Non-pigmented ciliary epithelial cell (primary cell): ENCODE measurements at places on chromosomes 11 and 22.

DNA sequence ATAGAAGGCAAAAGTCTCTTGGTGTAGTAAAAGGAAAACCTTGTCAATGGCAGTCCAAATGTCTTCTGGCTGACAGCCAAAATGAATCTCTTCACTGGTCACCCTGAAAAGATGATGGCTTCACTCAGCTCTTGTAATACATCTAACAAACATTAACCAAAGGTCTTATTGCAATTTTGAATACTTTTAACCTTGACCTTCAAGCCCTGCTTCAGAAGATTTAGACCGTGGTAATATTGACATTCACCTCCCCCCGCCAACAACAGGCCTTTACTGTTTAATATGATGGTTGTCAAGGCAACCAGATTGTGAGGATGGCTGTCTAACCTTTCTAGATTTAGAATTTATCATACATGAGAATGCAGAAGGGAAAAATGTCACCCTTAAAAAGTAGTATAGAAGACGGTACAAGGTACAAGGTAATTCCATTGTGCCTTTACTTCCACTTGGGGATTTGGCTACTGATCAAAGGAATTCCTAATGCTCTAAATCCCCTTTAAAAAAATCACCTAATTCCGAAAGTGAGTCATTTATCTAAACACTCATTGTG lies 342.3 kb downstream of the LARGE1 start:
- no peak for DNase-seq

DNA sequence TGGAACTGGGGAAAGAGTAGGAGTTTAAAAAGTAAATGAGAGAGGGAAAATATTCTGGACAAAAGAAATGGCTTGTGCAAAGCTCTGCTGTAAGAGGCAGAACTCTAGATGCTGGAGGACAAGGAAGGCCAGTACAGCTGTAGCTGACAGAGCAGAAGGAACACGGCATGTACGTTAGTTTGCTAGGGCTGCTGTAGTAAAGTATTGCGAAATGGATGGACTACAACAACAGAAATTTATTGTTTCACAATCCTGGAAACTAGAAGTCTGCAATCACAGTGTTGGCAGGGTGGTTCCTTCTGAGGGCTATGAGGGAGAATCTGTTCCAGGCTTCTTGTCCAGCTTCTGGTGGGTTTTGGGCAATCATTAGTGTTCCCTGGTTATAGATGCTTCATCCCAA lies 454.4 kb downstream of the NTM start:
- DNase-seq: no peak

DNA sequence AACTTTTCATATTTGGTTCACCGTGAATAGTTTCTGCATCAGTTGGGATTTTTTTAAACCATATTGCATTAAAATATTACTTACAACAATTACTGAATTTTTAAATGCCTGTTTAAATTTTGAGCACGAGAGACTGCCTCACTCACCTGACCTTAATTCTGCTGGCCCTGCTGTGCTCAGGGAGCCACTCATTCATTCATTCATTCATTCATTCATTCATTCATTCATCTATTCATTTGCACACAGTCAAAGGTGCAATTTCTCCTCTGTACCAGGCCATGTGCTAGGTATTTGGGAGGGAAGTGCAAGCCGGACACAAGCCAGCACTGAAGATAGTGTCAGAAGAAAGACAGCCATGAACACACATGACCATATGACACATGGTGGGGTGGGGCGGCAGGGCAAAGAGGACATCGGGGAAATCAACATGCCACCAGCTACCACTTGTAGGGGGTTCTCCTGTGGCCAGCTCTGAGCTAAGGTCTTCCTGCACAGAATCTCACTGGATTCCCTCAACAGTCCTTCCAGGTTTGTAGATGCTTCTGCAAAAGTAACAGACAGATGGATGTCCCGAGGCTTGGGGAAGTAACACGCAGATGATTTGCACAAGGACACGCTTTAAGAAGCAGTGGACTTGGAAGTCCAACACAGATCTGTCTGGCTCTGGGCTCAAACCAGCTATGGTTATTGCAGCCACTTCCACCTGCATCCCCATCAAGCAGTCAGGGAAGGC lies 568 bp upstream of the CSF2RB start:
- no peak for DNase-seq

DNA sequence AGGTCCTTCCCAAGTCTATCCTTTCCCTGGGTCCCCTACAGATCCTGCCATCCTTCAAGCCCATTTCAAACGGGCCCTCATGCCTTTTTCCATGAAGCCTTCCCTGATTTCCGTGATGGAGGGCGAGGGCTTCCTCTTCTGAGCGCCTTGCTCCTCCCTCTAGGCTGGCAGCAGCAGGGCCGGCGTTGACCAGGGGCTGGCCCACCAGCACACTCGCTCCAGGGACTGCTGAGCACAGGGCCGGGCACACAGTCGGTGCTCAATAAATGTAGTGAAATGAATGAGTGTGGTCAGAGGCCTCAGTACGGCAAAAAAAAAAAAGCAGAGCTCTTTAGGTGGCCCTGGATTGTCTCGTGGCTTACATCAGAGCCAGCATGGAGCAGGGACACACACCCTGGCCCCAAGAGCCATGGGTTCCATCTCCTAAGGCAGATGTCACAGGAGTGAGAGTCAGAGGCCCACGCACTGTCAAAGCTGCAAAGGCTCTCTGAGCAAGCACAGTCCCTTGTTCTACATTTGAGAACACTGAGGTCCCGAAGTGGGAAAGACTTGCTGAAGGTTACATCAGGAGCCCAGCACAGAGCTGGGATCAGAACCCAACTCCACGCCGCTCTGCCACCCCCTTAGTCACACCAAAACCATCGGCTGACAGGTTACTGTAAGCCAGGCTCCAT lies 3.1 kb downstream of the IL2RB start:
- DNase-seq: no peak

DNA sequence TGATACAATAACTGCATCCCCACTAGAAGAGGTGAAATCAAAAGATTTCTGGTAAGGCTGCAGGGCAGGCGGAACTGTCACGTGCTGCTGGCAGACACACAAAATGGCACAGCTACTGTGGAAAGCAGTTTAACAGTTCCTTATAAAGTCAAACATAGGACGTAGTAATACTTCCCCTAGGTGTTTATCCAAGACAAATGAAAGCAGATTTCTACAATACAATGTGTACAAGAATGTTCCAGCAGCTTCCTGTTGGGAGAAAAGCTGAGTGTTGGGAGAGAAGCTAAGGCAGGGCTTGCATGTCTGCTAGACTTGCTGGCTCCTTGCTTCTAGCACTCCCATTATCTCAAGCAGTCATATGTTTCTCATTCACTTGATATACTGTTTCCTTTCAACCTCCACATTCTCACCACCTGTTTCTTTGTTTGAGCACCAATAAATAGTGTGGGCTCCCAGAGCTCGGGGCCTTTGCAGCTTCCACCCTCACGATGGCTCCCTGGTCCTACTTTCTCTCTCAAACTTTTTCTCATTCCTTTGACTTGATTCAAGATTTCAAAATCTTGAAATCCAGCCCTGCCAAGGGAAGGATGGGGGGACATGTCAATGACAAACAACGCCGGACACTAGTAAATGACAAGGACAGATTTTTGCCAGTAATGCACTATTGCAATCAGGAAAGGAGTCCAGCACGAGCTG lies 21.2 kb upstream of the IL17RA start:
- no peak for DNase-seq

- no peak for DNase-seq
These were observed 3.0 kb downstream of the LSP1 start for GRCh38 chr11:1855886-1856265.

DNA sequence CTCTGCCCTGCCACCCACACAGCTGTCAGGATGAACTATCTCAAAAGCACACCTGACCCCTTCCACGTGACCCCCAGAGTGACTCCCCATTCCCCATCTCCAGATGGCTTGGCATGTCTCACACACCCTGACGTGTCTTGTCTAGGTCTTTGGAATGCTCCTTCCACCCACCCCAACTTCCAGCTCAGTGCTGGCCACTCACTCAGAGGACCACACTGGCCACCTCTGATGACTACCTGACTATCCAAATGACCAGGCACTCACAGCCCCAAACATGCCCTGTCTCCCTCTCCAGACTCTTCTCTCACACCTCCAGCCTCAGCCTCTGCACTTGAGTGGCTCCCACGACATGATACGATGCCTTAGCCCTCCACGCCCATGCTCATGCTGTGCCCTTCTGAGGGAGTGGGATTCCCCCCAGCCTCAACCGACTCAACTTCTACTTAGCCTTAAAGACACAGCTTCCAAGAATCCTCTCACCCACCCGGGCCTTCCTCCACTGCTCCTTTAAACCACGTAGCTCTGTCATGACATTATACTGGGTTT lies 259.4 kb downstream of the BUD13 start:
- DNase-seq: no peak

DNA sequence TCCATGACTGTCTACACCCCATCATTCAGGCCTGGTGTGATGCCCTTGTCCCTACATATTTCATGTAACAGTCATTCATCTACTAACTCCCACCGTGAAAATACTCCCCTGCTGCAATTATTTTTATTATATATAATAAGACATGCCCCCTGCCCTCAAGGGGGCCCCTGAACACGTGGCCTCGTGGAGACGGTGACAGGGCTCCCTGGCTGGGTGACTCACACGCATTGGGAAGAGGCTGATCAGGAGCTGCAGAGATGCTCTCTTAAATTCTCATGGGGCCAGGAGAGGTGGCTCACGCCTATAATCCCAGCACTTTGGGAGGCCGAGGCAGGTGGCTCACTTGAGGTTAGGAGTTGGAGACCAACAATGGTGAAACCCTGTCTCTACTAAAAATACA lies 88.6 kb downstream of the ST3GAL4 start:
- no peak for DNase-seq

- no peak for DNase-seq
These were observed 19.3 kb upstream of the GLYATL1 start for GRCh38 chr11:58919980-58920379.

DNA sequence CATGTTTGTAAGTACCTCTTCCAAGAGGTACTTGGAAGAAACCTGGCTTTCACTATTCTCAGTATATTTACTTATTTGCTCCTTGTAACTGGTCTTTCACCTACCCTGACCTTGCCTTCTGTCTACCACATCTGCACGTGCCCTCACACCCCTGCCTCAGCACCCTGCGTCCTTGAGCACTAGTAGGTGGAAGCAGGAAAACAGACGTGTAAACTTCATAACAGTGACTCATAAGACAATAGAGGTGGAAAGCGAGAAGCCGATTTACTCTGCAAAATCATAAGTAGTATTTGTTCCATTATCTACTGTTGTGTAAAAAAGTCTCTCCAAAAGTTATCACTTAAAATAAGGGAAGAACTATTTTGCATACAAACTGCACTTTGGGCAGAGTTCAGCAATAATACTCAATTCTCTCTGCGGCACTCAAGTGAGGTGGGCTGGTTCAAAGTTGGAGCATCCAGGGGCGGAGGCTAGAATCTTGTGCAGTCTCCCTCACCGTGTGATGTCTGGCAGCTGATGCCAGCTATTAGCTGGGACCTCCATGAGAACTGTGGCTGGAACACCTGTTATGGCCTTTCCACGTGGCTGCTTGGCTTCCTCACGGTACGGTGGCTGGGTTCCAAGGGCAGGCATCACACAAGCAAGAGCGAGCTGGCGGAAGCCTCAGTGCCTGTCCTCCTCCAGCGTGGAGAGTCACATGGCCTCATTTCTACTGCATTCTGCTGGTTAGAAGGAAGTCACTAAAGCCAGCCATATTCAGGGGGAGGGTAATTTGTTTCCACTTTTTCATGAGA lies 30.4 kb downstream of the PACS1 start:
- no peak for DNase-seq

DNA sequence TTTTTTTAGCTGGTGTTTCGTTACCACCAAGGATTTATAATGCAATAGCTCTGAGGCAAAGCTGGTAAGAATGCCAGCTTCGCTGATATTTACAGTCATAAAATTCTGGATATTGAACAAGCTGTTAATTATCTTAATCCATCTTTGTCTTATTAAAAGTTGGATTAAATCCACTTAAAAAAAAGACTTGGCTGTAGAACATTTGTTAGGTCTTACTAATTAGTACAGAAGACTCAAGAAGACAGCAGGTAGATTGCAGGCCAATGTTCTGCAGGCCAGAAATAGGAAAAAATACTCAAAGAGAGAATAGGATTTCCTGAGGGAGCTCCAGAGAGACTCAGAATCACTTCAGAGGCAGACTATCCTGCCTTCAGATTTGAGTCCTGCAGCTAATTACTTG lies 7.5 kb downstream of the ROBO4 start:
- DNase-seq: no peak

DNA sequence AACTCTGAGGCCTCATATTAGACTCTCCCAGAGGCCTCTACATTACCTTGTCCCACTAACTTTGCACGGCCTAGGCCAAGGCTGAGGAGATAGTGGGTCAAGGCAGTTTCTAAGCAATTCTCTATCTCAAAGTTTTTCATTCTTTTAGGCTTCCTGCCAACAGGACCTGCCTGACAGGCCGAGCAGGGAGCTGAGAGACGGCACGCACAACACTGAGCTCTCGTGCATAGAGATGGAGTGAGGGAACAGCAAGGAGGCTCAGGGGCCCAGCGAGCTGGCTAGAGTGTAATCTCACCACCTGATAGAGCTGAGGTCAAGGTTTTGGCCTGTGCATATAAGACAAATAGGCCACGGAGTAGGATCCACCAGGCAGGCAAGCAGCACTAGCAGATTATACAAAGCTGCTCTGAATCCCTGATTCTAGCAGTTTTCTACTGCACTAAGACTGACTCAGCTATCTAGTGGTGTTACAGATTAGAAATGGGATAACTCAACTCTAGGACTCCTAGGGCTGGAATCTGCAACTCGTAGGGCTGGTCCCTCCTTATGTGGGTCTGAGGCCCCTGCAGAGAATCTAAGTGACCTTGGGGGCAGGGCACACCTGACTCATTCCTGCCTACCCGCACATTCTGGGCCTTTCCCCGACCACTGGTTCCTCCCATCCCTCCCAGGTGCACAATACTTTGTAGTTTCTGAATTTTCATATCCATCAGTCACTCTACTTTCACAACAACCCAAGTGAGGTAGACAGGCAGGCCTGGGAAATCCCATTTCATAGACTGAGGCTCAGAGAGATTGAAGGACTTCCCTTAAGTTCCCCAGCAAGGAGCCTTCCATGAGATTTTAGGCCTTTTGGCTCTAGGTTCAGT lies 1.7 kb downstream of the CYB5R2 start:
- DNase-seq: no peak

DNA sequence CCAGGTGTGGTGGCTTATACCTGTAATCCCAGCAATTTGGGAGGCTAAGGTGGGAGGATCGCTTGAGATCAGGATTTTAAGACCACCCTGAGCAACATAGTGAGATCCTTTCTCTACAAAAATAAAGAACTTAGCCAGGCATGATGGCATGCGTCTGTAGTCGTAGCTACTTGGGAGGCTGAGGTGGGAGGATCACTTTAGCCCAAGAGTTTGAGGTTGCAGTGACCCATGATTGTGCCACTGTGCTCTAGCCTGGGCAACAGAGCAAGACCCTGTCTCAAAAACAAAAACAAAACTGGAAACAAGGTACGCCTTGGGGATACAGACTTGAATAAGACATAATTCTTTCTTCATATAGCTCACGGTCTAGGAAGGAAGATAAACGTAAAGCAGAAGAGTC lies 63.1 kb upstream of the GRAMD1B start:
- DNase-seq: no peak
